ENCODE measurements at places on chromosomes 7 and 10.

DNA sequence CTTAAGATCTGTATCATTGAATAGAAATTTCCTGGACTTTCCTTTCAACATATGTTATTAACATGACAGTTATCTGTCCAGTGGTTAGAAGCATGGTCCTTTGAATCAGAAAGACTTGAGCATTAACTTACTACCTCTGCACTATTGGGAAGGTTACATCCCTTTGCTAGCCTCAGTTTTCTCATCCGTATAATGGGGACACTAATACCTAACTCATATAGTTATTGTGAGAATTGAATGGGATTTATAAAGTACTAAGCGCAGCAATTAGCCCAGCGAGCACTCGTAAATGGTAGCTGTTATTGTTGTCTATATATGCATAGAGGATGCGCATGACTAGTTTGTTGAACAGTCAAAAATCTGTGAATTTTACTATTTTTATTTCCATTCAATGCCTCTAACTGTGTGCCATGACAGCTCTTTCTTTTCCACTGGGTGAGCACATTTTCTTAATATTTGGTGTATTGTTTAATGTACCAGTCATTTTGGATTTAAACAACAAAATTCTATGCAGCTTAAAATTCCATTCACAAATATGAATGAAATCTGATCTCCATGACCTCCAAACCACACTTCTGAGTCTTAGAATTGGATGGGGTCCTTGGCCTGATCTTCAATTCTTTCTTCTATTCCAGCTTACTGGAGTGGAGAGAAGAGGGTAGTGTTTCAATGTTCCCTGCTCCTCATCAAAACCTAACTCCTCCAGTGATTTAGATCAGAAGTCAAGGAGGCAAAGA, 65.0 kb downstream of the CACNB2 start:
- H3K36me3 ChIP-seq: no peaks in the 10 kb centered on the region
- no peak overlapping the region for H3K4me3 ChIP-seq
- DNase-seq: peak; percentile 59
- no peaks in the 10 kb centered on the region for H3K27me3 ChIP-seq
- peak overlapping the region; percentile 37 for H3K27ac ChIP-seq

GRCh38 chr7:107581387-107582013, 1.5 kb downstream of the BCAP29 start:
- H3K4me3 ChIP-seq: no peak overlapping the region
- H3K27ac ChIP-seq: no peak overlapping the region
- peaks cover 7% of the 10 kb centered on the region for H3K36me3 ChIP-seq
- DNase-seq: no peak
- no peaks in the 10 kb centered on the region for H3K4me1 ChIP-seq

DNA sequence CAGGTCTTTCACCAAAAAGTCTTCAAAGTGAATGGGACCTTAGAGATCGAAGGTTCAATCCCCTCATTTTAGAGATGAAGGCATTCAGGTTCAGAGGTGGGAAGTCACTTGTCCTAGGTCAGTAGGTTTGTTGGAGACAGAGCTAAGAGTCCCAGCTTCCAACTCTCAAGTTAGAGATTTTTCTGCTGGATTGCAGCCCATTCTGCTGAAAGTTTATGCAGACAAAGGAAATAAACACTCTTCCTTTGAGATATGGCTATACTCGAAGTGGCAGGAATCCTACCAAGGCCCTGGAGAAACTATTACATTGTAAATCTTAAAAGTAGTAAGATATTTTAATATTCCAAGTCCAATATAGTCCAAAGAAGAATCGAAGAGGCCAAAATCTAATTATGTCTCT, 64.4 kb downstream of the LYZL1 start:
- no peaks in the 10 kb centered on the region for H3K36me3 ChIP-seq
- H3K4me1 ChIP-seq: peaks cover 6% of the 10 kb centered on the region
- H3K27me3 ChIP-seq: peaks cover 24% of the 10 kb centered on the region

DNA sequence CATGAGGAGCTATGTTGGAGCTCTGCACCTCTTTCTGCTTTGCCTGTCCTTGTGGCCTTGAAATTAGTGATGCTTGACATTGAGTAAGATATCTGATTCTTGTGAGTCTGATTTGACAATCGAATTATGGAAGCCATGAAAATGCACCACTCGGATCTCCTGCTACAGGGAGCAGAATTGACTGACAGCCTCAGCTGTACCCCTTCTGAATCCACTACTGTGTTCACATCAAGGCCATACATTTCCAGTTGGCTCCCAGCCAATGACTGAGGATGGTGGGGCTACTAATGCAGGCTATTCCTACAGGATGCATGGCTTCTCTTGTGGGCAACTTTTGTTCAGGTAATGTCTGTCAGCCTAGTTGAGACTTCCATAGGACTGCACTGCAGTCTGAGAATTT, 321.9 kb downstream of the REEP3 start:
- no peaks in the 10 kb centered on the region for H3K36me3 ChIP-seq
- H3K4me3 ChIP-seq: no peak overlapping the region
- H3K27me3 ChIP-seq: no peaks in the 10 kb centered on the region

DNA sequence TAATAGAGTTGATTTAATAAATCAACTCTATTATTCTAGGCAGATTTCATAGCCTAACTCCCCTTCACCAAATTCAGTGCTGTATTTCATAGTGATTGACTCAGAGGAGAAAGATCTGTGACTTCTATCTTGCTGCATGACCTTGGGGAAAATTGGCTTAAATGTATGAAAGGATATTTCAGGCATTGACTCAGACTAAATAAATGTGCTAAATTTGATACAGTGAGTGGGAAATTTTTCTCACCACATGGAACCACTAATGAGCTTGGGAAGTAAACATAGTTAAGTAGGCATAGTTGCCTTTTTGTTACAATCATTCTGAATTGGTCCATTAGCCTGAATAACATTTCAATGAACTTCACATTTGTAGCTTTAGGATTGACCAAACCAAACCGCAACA, 89.0 kb upstream of the PRPS1L1 start:
- H3K27ac ChIP-seq: no peak overlapping the region
- H3K27me3 ChIP-seq: peaks cover 1% of the 10 kb centered on the region
- no peaks in the 10 kb centered on the region for H3K36me3 ChIP-seq
- no peaks in the 10 kb centered on the region for H3K4me1 ChIP-seq
